CD4-positive, alpha-beta T cell treated with Interleukin-2 at 100 ng/mL for 4 hours (primary cell): ENCODE measurements at places on chromosomes 7 and 10.

- DNase-seq: no peak
Measured at GRCh38 chr10:116151076-116151475, 121.9 kb downstream of the GFRA1 start.

DNA sequence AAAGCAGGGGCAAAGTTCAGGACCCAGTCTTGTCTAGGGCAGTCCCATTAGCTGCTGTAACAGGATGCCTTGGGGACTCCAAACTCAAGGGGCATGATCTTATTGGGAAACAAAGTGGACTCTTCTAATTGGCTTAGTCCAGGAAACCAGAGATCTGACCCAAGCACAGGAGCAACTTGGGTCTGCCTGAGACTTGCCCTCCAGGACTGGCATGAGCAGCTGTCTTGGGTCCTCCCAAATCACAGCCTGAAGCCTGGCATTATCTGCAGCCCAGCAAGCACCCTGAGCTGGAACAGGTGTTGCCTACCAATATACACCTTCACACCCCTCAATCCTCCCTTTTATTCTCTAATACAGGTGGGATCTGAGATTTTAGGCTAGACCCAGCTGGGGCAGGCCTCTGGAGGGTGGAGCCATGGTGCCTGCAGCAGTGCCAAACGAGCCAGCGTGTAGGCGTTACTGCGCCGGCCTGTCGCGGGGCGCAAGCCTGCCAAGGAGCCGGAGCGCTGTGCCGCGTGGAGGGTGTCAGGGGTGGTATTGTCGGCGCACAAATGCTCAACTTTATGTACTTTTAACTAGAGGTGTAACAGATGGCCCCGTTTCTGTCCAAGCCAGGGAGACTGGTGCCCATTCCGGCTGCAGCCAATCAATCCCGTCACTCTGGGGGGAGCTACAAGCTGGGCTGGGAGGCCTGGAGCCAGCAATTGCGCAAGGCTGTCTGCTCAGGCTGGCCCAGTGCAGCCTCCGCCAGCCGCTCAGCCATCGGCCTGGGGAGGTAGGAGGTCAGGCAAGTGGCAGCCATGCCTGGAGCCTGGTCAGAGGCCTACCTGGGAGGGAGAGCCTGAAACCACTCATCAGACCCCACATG lies 12.8 kb upstream of the LBX1 start:
- no peak for DNase-seq

DNA sequence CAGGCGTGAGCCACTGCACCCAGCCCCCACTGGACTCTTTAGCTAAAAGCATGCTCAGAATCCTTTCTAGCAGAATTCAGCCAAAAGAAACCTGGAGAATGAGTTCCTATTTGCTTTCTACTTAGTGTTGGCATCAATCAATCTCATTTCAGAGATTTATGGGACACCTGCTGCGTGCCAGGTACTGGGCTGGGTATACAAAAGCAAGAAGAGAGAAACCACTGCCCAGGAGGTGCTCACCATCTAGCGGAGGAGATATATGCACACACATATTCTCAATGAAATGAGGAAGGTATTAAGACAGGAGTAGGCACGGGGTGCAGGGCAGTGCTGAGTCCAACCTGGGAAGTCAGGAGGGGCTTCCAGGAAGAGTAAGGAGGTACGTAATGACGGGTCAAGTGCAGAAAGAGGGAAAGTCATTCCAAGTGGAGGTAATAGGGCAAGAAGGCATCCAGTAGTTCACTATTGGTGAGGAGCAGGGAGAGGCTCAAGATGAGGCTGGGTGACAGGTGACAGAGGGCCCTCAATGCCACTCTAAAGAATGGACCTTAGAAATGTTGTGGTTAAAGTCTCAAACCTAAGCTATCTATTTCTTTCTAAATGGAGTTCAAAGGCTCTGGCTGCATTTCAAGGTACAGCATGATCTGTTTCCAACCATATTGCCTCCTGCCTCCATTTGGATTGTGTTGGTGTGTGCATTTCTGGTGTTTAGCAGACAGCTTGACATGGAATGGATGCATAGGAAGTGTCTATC lies 22.1 kb downstream of the ABLIM1 start:
- no peak for DNase-seq

DNA sequence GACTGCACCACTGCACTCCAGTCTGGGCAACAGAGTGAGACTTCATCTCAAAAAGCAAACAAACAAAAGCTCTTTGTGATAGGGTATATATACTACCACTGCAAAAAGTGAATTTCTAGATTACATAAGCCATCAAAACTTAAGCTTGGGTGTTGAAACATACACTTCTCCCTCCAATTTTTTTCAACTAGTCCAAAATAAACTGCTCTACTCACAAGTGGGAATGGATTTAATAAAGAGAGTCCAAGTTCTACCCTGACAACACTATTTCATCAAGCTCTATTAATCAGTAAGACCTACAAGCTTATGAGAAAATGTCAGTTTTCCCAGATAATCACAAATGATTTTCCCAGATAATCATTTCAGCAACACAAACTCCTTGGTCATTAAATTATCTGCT lies 82.7 kb downstream of the NT5C2 start:
- DNase-seq: no peak

DNA sequence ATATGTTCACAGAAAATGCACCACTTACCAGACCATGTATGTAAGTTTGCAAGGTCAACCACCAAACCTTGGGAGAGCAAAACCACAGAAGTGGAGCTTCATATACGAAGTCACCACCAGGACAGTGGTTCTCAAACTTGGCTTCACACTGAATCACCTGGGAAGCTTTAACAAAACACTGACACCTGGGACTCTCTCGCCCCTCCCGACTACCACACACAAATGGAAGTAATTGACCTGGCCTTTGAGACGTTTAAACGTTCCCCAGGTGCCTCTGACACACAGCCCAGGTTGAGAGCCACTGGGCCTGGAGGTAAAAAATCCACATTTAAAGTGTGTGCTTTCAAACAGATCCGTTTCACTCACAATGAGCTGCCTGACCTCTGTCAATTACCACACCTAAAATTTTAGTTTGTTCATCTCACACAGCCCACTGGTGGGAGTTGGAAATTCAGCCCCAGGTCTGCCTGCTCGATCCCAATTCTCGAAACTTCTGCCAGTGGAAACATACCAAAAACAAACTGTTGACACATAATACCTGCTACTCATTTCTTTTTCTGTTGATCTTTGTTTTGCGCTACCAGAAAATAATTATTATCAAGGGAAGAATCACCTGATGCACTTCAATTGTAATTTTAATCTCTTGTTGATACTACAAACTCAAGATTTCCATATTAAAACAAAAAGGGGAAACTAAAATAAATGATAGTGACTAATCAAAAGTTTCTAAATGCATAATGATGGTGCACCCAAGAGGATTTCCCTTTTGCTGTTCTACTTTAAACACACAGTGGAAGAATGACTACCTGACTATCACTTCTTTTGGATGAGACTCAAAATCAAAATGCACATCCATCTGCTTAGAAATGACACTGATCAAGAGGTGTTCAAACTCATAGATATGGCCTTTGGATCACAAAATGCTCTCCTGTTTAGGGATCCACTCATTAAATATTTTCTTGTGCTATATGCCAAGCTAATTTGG lies 26.6 kb downstream of the CDNF start:
- no peak for DNase-seq

GRCh38 chr10:71266147-71266917 lies 52.7 kb upstream of the SLC29A3 start:
- no peak for DNase-seq

- DNase-seq: no peak
Measured at GRCh38 chr7:14836571-14837189, 65.9 kb downstream of the DGKB start.

- DNase-seq: no peak
Measured at GRCh38 chr7:84462259-84462658, 267.7 kb upstream of the SEMA3A start.

GRCh38 chr7:157525491-157525915 lies 188.7 kb downstream of the DNAJB6 start:
- no peak for DNase-seq

DNA sequence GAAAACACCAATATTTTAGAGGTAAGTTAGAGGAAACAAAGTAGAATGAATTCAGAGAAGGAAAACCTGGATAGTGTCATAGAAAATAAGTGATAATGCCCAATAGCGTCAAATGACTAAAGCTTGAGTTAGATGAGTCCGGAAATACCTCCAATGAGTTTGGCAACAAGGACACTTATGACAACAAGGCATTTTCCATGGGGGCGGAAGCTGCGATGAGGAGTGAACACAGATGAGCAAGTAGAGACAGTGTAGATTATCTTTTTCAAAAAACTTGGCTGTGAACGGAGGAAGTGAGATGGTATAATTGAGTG lies 383 bp upstream of the R3HCC1L start:
- DNase-seq: no peak

DNA sequence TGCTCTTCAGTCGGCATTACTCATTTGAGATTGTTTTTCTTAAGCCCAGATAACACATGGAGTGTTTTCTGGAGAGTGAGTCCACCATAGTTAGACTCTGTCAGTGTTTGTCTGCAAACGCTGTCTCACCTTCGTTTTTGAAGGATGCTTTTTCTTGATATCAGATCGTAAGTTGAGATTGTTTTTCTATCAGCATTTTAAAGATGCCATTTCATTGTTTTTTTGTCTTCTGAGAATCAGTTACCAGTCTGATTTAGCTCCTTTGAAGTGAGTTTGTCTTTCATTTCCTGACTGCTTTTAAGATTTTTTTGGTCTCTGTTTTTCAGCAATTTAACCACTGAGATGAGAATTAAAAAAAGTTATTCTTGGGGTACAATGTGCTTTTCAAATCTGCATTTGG lies 137.4 kb downstream of the WDR37 start:
- peak; percentile 4 for DNase-seq

GRCh38 chr7:6365451-6365850 lies 82.3 kb downstream of the DAGLB start:
- no peak for DNase-seq

DNA sequence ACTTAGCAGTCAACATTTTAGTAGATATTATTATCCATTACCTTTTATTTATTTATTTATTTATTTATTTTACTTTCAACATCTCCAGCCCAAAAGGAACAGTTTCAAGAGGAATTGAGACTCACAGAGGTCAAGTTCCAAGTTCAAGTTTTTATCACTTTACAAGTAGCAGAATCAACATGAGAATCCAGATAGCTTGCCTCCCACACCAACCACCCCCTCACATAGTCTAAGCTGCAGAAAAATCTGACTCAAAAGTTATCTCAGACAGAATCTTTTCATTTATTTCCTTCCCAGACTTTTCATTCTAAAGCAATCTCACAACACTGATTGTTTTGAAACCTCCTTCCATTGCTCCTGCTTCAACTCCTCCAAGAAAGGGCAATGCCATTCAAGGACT lies 129.6 kb downstream of the GRM3 start:
- no peak for DNase-seq

- no peak for DNase-seq
Measured at GRCh38 chr7:127527561-127527960, 57.8 kb downstream of the GCC1 start.

DNA sequence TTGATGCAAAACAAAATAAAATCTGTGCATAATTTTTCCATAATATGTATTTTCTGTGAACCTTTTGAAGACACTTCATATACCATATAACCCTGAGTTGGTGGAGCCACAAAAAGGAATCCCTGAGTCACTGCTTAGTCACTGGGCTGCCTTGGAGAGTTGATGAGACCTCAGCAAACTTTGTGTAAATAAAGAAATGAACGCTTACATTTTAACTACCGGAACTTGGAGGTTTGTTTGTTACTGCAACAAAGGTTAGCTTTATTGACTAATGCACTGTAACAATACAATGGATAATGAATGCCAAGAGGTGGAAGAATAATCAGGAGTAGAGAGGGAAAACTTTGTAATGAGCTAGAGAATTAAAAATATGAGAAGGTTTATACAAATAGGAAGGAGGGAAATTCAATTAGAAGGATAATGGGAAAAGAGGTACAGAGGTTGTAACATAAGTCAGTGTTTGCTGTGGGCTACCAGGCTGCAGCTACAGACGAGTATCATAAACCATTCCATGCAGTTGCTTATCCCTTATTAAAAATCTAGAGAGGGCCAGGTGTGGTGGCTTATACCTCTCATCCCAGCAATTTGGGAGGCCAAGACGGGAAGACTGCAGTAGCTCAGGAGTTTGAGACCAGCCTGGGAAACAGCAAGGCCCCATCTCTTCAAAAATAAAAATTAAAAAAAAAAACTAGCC lies 1042.1 kb downstream of the TYW1 start:
- DNase-seq: no peak

DNA sequence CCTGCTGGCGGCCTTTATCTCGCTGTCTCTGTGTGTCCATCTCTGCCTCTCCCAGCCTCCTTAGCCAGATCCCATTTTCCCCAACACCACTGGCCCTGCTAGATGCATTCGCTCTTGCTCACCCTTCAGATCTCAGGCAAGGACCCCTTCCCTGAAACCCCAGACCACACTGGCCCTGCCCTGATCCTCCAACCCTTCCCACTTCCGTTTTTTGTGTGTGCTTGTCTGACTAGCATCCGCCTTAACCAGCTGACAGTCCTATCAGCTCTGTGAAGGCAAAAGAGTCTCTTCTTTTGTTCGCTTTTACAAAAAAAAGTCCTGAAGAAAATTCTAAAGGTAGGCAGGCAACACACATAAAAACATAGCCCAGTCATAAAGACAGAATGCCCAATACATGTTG lies 28.7 kb downstream of the CHST15 start:
- peak; percentile 38 for DNase-seq

DNA sequence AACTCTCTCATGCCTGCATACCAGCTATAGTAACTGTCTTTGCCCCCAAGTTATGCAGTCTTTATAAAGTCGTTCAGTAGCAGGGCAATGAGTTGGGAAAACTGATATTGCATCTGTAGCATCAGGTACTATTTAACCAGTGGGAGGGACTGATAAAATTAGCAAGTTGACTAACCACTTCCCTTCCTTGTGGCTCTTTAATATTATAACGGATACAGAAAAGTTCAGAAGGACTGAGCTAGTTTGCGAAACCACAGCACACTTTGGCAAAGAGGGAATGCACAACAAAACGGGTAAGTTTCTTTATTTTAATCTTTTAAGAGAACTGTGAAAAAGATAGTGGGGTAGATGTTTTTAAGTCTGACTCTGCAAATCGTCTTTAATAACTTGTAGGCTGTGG lies 205.3 kb upstream of the HDAC9 start:
- peak; percentile 14 for DNase-seq

- no peak for DNase-seq
Measured at GRCh38 chr10:94027197-94027596, 33.5 kb downstream of the PLCE1 start.

DNA sequence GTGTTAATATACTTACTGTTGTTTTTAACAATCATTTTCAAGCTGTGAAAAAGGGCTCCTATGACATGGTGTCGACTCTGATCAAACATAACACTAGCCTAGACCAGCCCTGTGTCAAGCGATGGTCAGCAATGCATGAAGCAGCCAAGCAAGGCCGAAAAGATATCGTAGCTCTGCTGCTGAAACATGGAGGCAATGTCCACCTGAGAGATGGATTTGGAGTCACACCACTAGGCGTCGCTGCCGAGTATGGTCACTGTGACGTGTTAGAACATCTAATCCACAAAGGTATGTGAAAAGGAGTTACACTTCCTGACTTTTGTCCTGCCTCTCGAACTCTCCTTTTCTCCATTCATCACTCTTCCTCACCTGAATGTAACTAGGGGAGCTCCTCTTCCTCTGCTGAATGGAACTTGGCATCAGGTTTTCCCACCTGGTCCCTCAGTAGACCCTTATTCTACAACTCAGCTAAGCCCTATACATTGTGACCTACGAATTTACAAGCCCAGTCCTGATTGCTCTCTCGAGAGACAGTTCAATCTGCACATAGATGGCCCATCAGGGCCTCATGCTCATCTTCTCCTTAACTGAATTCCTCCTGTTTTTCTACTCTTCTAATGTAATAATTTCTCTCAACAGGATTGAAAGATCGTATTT lies 23.0 kb downstream of the ASB15 start:
- DNase-seq: peak; percentile 65

GRCh38 chr7:13508586-13508985 lies 480.9 kb downstream of the ETV1 start:
- no peak for DNase-seq
